ENCODE measurements at places on chromosomes 13 and 19.

- DNase-seq = no peak
These were observed 2.9 kb upstream of the FTL start for GRCh38 chr19:48962029-48962848.

- DNase-seq = no peak
These were observed 4.2 kb upstream of the RASA3 start for GRCh38 chr13:114136576-114136975.

GRCh38 chr13:75558145-75558840 is 8.7 kb downstream of the UCHL3 start:
- DNase-seq = no peak

GRCh38 chr19:34493038-34493648 is 11.6 kb downstream of the WTIP start:
- DNase-seq = no peak

DNA sequence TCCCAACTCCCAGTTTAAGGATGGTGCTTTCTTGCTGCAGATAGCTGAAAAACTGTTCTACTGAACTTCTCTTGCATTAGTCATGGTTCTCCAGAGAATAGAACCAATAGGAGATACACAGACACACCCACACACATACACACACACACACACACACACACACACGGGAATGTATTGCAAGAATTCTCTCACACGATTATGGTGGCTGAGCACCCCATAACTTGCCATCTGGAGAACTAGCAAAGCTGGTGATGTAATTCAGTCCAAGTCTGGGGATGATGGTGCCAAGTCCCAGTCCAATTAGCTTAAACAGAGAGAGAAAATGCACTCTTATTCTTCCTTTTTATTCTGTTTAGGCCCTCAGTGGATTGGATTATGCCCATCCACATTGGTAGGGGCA is 643.9 kb downstream of the DIAPH3 start:
- DNase-seq = no peak

DNA sequence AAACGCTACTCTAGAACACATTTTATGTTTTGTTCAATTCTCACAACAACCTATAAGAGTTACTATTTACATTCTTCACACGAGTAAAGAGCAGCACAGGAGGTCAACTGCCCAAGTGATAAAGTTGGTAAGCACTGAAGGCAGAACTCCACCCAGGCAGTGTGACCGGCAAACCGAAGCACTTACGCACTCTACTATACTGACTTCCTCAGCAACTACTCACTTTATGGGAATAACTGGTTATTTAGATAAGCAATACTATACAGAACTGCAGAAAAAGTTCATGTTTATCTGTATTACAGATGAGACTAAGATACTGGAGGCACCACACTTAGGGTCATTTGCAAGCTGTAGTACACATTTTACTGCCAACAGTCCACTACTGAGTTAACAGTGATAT is 28.8 kb downstream of the FOXO1 start:
- no peak for DNase-seq

GRCh38 chr19:14048443-14049153 is 13.3 kb downstream of the PALM3 start:
- DNase-seq = peak; percentile 75

- DNase-seq = no peak
These were observed 26.2 kb downstream of the INSR start for GRCh38 chr19:7267792-7268704.

DNA sequence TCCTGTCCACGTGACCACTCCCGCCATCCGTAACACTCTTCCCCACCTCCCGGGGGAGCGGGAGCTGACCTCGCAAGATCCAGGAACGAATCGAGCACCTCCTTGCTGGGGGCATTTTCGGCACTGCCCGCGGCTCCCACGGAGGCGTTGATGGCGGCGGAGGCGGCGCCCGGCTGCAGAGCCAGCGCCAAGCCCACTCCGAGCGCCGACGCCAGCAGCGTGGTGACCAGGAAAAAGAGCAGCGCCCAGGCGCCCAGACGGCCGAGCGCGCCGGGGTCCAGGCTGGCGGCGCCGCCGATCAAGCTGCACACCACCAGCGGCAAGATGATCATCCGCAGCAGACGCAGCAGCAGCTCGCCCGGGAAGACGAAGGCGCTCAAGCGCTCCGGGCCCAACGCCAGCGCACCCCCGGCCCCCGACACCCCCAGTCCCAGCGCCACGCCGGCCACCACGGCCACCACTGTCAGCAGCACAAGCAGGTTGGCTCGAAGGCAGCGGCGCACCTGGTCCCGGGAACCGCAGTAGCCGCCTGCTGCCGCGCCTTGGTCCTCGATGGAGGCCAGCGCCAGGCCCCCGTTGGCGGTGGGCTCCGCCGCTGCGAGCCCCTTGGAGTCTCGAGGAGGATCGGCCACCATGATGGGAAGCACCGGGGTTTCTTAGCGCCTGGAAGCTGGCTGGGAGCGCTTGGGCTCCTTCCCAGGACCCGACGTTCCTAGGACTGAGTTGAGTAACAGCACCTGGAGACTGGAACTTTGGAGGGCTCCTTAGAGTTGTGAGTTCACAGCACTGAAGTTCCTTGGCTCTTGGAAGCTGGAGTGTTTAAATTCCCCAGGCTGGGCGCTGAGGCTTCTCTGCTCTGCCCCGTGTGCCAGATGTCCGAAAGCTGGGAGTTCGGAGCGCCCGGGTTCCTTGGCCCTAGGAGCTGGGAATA is 798 bp downstream of the SLC1A5 start:
- peak; percentile 33 for DNase-seq

DNA sequence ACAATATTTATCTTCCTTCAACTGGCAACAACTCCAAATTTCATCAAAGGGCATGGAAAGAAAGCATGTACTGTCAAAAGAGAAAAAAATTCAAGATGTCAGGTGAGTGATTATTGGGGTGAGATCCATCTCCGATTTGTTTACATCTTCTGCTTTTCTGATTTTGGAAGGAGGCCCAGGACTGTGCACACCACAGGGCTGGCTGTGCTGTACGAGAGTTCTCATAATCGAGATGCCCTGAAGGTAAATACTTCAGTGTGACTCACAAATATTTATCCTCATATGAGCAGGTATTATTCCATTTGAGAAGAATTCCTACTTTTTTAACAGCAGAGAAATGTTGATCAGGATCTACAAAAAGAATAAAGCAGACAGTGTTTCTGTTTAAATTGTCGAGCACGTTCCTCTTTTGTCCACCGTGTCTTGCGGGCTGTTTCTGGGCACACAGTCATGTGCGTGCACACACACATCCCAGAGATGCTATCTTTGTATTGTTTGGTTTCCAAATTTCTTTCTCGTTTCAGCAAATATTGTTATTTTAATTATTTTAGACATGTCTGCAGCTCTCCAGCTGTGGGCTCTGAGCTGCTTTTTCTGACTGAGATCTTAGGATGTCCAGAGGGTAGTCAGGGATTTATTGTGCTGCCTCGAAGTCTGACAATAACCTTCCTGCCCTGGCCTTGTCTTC is 103.8 kb downstream of the KL start:
- no peak for DNase-seq

GRCh38 chr13:99314640-99315176 is 7.5 kb upstream of the GPR183 start:
- DNase-seq = no peak

- no peak for DNase-seq
These were observed 1.0 kb upstream of the BCAM start for GRCh38 chr19:44807652-44808462.

- no peak for DNase-seq
These were observed 136.3 kb upstream of the SERP2 start for GRCh38 chr13:44237276-44237767.

GRCh38 chr19:45769821-45770191 is 754 bp upstream of the SIX5 start:
- peak; percentile 44 for DNase-seq

DNA sequence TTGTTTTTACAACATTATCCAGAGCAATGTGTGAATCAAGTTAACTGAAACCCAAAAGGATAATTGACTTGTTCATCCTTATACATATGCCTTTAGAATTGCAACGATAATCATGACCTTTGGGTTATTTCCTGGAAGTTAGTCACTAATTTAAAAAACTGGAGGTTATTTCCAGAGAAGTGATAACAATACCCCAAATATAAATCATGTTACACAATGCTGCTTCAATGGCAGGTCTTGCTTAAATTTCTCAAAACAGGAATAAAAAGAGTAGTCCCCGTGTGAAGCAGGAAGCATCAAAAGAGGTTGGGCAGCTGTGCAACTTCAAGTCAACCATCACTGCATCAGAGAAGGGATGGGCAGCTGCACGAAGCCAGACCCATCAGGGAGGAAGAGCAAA is 134.4 kb downstream of the EFNB2 start:
- no peak for DNase-seq

GRCh38 chr19:33405553-33406461 is 32.3 kb downstream of the CEBPG start:
- no peak for DNase-seq

DNA sequence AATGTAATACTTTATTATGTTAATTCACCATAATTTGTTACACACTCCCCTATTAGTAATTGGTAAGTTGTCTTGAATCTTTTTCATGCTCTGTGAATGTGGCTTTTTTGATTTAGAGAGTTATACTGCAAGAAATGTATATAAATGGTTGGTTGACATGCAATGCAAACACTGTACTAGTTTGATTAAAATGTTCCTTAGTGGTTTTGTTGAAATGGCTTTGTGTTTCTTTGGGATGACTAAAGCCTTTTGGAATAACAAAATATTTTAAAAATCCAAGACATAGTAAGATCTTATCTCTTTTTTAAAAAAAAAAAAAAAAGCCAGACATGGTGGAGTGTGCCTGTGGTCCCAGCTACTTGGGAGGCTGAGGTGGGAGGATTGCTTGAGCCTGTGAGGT is 10.5 kb downstream of the LAMP1 start:
- no peak for DNase-seq

GRCh38 chr13:20461481-20461859 is 64.2 kb downstream of the CRYL1 start:
- DNase-seq = no peak

- no peak for DNase-seq
These were observed 340.7 kb upstream of the HTR2A start for GRCh38 chr13:47237571-47237970.

DNA sequence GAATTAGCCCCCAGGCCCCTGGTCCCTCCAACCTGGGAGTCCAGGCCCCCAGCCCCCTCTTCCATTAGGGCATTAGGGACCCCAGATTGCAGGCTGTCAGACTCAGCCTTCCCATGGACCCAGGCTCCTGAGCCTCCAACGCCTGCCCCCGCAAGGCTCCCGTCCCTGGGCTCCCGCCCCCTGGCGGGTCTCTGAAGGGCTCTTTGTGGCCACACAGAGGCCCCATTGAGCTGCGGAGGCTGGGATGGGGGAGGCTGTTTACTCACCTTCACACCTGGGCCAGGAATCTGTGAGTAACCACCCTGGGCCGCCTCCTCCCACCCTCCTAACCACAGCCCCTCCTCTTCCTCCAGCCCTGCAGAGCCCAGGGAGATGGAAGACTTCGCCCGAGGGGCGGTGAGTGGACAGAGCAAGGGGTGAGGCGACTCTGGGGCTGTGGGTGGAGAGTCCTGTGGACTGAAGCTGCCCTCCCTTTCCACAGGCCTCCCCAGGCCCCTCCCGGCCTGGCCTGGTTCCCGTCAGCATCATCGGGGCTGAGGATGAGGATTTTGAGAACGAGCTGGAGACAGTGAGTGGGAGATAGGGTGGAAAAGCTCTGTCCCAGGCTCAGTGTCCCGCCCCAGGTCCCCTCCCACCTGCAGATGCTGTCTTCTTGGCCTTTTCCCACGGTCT is 4.9 kb downstream of the ARHGEF1 start:
- peak; percentile 83 for DNase-seq

DNA sequence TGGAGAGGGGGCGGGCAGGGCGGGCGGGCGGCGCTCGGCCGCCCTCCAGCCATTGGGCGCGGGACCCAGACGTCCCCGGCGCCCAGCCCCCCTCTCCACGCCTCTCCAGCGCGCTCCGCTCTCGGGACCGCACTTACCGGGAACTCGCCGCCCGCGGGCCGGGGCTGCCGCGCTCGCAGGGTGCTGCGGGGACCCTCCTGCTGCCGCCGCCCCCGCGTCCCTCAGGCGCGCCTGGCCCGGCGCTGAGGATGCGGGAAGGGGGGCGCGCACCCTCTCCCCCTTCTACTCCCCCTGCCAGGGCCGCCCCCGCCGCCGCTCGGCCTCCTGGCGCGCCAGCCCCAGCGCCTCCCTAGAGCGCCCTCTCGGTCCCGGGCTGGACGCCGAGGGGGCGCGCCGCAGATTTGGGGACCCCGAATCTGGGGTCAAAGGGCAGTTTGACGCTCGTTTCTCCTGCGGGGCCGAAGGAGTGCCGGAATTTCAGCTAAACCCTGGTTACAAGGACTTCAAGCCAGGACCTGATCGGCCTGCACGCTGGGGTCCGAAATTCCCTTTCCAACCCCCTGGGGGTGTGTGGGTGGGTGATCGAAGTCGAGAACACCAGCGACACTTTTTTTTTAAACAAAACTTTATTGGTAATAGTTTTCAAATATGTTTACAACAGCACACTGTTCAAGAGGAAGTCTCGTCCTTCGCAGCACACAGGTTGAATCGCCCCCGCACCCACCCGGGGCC is 696 bp upstream of the SAMD1 start:
- DNase-seq = no peak

DNA sequence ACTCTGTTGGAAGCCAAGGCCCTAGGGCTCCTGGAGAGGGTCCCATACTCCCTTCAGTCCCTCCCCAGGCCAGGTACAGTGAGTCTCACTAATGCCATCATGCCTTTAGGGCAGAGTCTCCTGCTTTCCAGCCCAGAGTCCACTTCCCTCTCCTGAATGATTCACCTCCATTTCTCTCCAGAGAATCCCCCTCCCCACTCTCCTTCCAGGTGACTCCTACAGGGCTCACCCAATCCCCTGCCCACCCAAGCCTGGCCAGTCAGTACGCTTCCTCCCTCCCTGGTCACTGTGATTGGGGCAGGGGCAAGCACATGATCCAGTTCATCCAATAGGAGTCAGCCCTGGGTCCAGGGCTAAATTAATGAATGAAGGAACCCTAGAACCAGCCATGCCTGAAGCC is 35.0 kb upstream of the PNMA8B start:
- no peak for DNase-seq

GRCh38 chr19:47310819-47311218 is 1.2 kb downstream of the C5AR1 start:
- DNase-seq = no peak

- DNase-seq = no peak
These were observed 229.1 kb downstream of the TSHZ3 start for GRCh38 chr19:31119951-31120690.

GRCh38 chr19:44894052-44894400 is 3.0 kb downstream of the TOMM40 start:
- DNase-seq = no peak

GRCh38 chr13:47564041-47564440 is 437.0 kb downstream of the SUCLA2 start:
- no peak for DNase-seq

GRCh38 chr19:3068071-3068470 is 5.8 kb upstream of the TLE5 start:
- no peak for DNase-seq
